Endothelial cell (in vitro differentiated cells): ENCODE measurements at places on chromosomes 16 and 17. TPM values are rescaled to one million over a fixed set of nuclear protein-coding genes. Genes with fewer than 3 reads are reported as not detected.

The OSGIN1 gene
- total RNA-seq = 0.31 TPM

- no peak for DNase-seq
These were observed 498 bp downstream of the IGFALS start for GRCh38 chr16:1792836-1793577.

GRCh38 chr17:39231591-39232551 is 6.1 kb upstream of the STAC2 start:
- peak; percentile 70 for DNase-seq

GRCh38 chr16:56871172-56871593 is 6.2 kb downstream of the SLC12A3 start:
- no peak for DNase-seq

- DNase-seq = no peak
These were observed 101.5 kb downstream of the SEC14L1 start for GRCh38 chr17:77242118-77242851.

The HOXB7 gene
- total RNA-seq = 3.6 TPM

- DNase-seq = peak; percentile 21
These were observed 83.3 kb downstream of the C16orf95 start for GRCh38 chr16:87233928-87234327.

The CD300C gene
- total RNA-seq = not detected

The SEPTIN12 gene
- total RNA-seq = 11.5 TPM

The KRTAP2-1 gene
- not detected for total RNA-seq

GRCh38 chr17:42895185-42895555 is 5.4 kb upstream of the G6PC1 start:
- no peak for DNase-seq

- DNase-seq = no peak
These were observed 1.6 kb upstream of the KCNJ12 start for GRCh38 chr17:21374441-21375161.

DNA sequence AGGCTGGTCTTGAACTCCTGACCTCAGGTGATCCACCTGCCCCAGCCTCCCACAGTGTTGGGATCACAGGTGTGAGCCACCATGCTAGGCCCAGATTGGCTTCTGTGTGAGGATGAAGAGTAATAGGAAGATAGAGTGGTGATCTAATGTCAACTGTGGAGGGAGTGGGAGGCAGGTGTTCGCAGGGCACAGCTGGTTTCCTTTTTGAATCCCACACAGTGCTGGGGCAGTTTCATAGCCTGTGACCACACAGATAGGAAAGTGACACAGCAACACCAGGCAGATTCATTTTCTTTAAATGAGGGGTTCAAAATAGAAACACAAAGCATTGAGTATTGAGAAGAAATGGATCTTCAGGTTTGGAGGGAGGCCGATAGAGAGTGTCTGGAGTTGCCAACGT is 540.3 kb downstream of the WWOX start:
- DNase-seq = no peak

The GSG1L gene
- total RNA-seq = 0.38 TPM

The SPECC1 gene
- 65.7 TPM for total RNA-seq

- DNase-seq = no peak
These were observed 2.2 kb upstream of the UQCRC2 start for GRCh38 chr16:21950782-21951521.

GRCh38 chr16:56513091-56513490 is 6.7 kb downstream of the BBS2 start:
- no peak for DNase-seq

GRCh38 chr17:67434061-67434525 is 57.0 kb downstream of the PITPNC1 start:
- no peak for DNase-seq

The SPN gene
- 1.5 TPM for total RNA-seq

DNA sequence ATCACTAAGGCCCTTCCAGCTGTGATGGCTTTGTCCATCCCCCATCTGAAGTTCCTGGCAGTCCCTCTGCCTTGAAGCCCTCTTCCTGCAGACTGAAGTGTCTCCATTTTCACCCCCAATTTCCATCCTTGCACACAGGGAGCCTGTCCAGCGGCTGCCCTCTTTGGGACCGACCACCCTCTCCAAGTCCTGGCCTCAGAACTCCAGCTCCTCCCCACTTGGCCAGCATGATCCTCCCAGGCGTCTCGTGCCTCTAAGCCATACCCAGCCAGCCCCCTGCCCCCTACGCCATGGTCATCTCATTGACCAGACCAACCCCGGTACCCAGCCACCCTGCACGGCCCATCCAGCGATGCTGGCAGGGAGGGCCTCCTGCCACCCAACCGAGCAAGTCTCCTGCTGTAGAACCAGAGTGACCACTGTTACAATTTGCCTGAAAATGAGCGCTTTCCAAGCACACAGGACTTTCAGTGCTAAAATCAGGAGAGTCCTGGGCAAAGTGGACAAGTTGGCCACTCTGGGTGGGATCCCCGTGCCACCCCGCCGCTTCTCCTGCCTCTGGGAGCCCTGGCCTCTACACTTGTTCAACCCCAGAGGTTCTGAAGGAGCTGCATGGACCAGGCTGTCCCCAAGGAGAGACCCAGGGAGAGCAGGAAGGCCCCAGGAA is 362.0 kb downstream of the SEC14L1 start:
- DNase-seq = no peak

The MGRN1 gene
- total RNA-seq = 82.5 TPM

- no peak for DNase-seq
These were observed 44.4 kb downstream of the MAP1LC3B start for GRCh38 chr16:87436225-87437172.

GRCh38 chr17:34706029-34706428 is 126.6 kb downstream of the TMEM132E start:
- DNase-seq = peak; percentile 64

GRCh38 chr16:85927959-85928358 is 29.0 kb downstream of the IRF8 start:
- no peak for DNase-seq

DNA sequence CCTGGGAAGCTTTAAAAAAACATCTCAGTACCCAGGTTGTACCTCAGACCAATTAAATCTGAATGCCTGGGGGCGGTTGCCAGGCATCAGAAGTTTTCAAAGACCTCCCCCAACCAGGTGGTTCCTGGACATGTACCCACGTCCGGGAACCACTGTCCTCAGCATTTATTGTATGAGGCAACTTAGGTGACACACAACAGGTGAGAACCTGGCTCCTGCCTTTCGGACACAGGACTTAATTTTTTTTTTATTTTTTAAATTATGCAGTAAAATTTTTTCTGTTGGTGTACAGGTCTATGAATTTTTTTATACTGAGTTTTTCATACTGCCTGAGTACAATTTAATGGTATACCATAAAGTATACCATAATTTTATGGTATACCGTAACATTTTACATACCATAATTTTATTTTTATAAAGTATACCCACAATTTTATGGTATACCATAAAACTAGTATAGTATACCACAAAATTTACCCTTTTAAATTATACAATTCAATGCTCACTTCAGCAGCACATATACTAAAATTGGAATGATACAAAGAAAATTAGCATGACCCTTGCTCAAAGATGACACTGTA is 38.7 kb upstream of the DHX8 start:
- DNase-seq = no peak

The ITGAD gene
- not detected for total RNA-seq

The HOXB3 gene
- total RNA-seq = 17.7 TPM

GRCh38 chr17:17818088-17818526 is 18.7 kb downstream of the SREBF1 start:
- DNase-seq = no peak

- DNase-seq = no peak
These were observed 2.3 kb upstream of the RPH3AL start for GRCh38 chr17:354651-355556.

The PRDM7 gene
- not detected for total RNA-seq

The CDK3 gene
- 8.4 TPM for total RNA-seq

GRCh38 chr17:74271281-74271680 is 2.8 kb upstream of the DNAI2 start:
- DNase-seq = no peak

DNA sequence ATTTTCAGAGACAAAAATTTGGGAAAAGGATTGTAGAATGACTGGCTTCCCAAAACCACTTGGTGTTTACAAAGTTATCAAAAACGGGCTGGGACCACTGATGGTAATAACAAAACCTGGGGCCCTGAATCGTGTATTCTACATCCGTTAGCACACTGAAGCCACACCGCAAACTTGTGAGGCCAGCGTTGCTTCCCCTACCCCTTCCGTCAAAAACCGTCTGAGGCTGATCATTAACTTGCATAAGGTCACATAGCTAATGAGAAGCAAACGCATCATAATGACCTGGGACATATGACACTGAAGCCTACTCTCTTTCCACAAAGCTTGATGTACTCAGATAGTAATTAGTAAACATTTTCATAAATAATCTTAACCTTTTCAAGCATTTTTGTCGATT is 704.3 kb downstream of the MAF start:
- no peak for DNase-seq

DNA sequence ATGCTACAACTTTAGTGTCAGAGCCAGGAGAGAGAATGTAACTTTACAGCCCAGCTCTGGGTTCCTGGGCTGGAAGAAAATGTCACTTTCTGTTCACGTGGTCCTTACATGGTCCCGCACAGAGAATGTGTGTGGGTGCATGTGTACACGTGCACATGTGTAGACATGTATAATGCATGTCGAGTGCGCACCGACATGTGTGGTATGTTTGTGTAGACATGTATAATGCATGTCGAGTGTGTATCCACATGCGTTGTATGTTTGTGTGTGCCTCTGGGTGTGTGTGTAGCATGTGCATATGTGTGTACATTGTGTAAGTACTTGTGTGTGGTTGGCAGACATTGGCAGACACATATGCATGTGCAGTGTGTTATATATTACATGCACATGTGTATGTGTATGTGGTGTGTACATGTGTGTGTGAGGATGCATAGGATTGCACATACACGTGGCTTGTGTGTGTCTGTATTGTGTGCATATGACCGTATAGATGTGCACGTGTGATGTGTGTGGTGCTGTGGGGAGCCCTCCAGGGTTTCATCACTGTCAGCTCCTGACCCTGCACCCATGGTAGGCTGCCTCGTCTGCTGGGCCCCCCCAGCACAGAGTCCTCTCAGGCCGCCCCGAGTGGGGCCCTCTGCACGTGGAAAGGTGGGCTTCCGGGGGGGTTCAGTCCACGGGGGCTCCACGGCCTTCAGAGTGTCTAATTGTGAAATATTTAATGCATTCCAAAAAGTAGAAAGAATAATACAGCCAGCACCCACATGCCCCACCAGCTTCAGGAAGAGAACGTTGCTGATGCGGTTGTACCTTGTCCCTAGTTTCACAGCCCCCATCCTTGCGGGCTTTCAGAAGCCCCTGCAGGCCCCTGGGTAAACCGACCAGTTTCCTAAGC is 214.2 kb upstream of the GSE1 start:
- no peak for DNase-seq

- DNase-seq = no peak
These were observed 58.4 kb downstream of the EPN2 start for GRCh38 chr17:19295473-19296135.

The MLST8 gene
- total RNA-seq = 35.4 TPM

- DNase-seq = no peak
These were observed 151.5 kb upstream of the SDK2 start for GRCh38 chr17:73795730-73796129.

DNA sequence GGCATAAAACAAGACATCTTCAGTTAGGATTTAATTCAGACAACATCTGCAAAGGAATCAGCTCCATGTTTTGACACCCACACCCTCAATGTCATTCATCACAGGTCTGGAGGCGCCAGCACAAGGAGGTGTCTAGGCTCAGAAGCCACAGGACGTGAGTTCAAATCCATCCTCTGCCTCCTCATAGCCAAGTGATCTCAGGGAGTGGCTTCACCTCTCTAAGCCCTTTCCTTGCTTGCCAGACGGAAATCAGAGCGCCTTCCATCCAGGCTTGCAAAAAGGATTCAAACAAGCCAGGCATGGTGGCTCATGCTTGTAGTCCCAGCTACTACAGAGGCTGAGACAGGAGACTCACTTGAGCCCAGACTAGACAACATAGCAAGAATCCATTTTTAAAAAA is 84.6 kb downstream of the GSG1L start:
- DNase-seq = no peak

DNA sequence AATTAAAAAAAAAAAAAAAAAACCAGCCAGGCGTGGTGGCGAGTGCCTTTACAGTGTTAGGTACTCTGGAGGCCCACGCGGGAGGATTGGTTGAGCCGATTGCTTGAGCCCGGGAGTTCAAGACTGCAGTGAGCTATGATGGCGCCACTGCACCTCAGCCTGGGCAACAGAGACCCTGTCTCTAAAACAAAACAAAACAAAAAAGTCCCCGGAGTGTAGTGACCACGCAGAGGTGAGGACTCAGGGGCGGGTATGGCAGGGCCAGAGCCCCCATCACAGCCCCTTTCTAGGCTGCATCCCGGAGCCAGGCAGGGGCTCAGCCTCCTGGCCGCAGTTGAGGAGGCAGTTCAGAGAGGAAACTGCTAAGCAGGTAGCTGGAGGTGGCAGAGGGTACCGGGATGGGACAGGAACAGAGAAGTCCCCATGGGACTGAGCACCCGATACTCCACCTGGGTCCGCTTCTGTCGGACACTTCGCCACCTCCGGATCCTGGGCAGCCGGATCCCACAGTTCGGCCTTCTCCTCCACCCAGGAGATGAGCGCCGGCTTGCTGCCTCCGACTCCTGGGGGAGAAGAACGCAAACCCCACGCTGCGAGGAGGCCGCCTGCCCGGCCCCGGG is 800 bp downstream of the ZNF747 start:
- DNase-seq = no peak

The CA4 gene
- total RNA-seq = 8.3 TPM

- no peak for DNase-seq
These were observed 8.4 kb upstream of the LGALS3BP start for GRCh38 chr17:78988152-78988551.

DNA sequence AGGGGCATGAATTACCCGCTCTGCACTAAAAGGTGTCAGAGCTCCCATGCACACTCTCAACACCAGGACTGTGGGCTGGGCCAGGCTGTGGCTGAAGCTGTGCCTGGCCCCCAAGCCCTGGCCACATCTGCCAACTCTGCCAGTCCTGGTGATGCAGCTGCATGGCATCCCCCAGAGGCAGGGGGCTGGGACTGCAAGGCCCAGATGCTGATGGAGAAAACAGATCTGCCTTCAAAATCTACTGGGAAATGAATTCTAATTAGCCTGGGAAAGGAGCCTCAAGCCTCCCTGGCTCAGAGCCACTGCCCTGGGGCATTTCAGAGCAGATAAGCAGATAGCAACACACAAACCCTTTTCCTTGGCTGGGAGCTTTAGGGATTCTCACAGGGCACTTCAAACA is 3.4 kb downstream of the CHST6 start:
- no peak for DNase-seq

- no peak for DNase-seq
These were observed 42.4 kb upstream of the MTMR4 start for GRCh38 chr17:58556833-58557250.

- no peak for DNase-seq
These were observed 33.1 kb downstream of the LMF1 start for GRCh38 chr16:937723-938122.

The KREMEN2 gene
- total RNA-seq = not detected

- DNase-seq = no peak
These were observed 70.5 kb upstream of the CDH5 start for GRCh38 chr16:66295761-66296546.

- DNase-seq = no peak
These were observed 8.5 kb downstream of the PECAM1 start for GRCh38 chr17:64382061-64382583.
